ENCODE measurements at places on chromosomes 11 and 22.

- DNase-seq: peak; percentile 64
Observed at GRCh38 chr22:37045958-37046357, 5.6 kb upstream of the KCTD17 start.

GRCh38 chr11:76850815-76851214 lies 9.9 kb upstream of the ACER3 start:
- DNase-seq: no peak

GRCh38 chr22:48321986-48322545 lies 1505.6 kb downstream of the BRD1 start:
- no peak for DNase-seq

GRCh38 chr11:114202011-114202609 lies 94.1 kb upstream of the NNMT start:
- no peak for DNase-seq

DNA sequence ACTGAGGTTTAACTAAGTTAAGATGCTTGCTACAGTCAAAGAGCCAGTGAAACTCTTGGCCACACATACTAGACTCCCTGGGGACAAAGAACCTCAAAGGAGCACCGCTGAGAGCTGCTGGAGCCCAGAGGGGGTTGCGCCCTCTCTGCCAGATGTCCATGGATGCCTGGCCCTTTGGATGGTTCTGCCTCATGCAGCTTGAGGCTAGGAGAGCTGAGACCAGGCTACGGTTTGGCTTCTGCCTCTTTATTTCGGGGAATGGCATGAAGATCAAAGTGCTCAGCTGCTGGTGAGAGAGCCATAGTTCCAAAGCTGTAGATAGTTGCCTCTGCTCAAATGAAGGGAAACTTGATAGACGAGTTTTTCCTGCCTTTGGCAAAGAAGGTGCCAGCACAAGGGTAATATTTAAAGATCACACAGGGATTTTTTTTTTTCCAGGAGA lies 43.0 kb downstream of the RASSF10 start:
- no peak for DNase-seq

DNA sequence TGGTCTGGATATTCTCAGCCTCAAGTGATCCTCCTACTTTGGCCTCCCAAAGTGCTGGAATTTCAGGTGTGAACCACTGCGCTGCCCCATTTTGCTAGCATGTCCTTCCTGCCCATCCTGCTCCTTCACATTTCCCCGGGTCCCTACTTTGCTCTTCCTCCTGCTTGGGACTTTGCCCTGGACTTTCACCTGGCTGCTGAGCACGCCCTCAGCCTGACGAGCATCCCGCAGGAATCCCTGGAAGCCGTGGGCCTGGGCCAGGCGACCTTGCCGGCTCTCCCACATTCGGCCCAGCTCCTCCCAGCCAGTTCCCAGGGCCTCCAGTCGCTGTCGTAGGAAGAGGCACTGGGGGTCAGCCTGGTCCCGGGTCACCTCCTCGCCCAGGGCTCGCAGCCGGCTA lies 22.6 kb upstream of the RBM4B start:
- no peak for DNase-seq

GRCh38 chr11:69039501-69039900 lies 9.2 kb upstream of the TPCN2 start:
- no peak for DNase-seq

- no peak for DNase-seq
Observed at GRCh38 chr11:94862926-94863880, 95.0 kb downstream of the AMOTL1 start.

GRCh38 chr22:19779011-19779421 lies 18.4 kb downstream of the TBX1 start:
- DNase-seq: no peak

- no peak for DNase-seq
Observed at GRCh38 chr22:39809772-39810557, 83.6 kb downstream of the ENTHD1 start.

GRCh38 chr11:88683024-88683423 lies 345.5 kb upstream of the CTSC start:
- DNase-seq: no peak

DNA sequence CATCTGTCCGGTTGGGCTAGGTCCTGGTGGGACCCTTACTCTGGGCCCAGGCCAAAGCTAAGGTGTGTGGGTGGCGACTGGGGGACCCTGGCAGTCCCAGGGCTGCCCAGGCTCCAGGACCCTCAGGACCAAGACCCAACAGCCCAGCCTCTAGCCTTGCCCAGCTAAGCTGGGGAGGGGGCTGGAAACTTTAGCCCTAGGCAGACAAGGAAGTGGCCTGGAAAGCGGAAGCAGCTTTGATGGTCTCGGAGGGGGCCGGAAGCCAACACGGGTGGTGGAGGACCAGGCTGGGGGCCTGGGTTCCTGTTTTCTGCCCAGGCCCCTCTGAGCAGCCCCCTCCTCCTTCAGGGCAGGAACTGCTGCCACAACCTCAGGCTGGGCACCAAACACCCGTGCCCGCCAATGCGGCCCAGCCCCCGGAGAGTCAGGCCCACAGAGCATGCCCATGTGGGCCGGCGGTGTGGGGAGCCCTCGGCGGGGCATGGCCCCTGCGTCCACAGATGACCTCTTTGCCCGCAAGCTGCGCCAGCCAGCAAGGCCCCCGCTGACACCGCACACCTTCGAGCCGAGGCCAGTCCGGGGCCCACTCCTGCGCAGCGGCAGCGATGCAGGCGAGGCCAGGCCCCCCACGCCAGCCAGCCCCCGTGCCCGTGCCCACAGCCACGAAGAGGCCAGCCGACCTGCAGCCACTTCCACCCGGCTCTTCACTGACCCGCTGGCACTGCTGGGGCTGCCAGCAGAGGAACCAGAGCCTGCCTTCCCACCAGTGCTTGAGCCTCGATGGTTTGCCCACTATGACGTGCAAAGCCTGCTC lies 2.8 kb downstream of the SIPA1 start:
- DNase-seq: peak; percentile 94

GRCh38 chr11:60844045-60844869 lies 2.3 kb downstream of the CCDC86 start:
- no peak for DNase-seq

- DNase-seq: peak; percentile 90
Observed at GRCh38 chr11:86218125-86219084, 26.1 kb upstream of the EED start.

DNA sequence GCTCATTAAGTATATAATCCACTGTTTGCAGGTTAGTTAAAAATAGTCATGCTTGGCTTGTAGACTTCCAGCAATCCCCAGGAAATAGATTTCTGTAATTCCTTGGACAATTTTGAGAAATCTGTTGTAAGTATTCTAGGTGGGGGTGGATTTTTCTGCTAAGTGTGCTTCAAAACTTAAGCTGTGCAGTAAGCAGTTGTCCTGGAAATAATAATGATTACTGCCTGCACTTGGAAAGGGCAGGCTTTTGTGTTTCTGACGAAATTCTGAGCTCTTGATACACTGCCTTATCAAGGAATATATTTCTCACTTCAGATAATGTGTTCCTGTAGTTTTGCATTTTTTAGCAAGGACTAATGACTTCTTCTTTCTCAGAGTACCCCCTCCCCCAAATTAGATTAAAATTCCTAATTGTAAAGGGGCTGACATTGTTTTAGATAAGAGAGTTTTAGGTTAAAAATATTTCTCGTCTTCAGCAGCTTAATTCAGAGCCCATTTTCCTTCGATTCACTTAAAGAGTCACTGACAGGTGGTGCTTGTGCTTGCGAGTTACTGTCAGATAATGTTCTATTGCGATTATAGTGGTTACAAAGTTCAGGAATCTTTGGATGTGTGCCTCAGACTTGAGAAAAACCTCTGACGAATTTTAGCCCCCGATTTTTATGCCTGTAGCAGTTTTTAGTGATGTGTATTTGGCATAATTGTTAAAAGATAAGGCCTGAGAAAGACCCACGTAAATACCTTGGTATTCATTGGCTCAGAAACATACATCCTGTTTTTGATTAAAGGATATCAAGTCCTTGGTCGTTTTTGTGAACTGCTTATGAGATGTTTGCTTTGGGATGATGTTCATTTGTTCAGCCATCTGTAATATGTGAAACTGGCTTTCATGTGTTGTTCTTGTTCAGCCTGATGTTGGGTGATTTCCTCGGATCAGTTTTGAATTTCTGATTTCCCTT lies 120.5 kb downstream of the HIPK3 start:
- no peak for DNase-seq

GRCh38 chr11:9438611-9439010 lies 22.2 kb upstream of the ZNF143 start:
- no peak for DNase-seq

DNA sequence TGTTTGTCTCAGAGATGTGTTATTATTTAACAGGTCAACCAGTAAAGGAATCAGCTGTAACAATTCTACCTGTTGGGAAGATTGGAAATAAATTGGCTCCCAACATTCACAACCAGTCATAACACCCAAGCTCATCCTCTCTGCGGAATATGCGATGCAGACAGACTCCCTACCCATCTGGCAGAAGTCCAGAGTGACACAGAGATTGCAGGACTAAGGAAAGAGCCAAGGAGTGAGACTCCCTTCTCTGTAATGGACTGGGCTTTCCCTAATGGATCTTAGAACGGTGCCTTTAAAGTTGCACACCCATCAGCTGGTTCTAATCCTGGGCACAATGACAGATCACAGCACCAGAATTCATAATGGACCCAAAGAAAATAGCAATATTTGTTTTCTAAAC lies 27.8 kb upstream of the UBASH3B start:
- no peak for DNase-seq

DNA sequence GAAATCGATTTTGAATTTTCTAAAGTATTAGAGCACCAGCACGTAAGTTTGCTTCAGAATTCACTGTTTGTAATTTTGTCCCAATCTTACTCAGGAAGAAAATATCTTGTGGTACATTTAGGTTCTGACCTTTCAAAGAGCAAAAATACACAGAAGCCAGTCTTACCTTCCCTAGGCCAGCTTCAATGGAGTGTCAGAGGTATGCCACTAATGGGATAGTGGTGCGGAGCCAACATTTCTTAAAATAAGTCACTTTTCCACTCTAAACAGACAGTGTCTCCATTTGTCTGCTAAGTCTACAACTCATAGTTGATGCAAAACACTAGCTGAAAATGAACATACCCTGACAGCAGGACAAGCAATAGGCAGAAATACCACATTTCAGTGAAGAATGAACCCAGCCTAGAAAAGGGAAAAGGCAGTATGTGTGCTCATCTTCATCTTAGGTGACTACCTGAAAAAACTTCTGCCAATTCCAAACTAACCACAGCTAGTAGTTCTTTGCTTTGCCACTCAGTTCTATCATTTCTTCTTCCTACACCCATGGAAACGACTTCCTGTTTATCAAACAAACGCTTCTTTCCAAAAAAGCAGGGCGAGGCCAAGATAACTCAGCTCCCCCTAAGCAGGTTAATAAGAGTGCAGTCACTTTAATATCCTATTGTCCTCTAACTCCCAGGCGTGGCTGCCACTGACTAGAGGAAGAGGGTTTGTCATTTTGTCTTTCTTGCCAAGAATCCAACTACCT lies 94.0 kb upstream of the APOA1 start:
- DNase-seq: peak; percentile 74

GRCh38 chr22:42279425-42280020 lies 9.1 kb upstream of the TCF20 start:
- DNase-seq: no peak

DNA sequence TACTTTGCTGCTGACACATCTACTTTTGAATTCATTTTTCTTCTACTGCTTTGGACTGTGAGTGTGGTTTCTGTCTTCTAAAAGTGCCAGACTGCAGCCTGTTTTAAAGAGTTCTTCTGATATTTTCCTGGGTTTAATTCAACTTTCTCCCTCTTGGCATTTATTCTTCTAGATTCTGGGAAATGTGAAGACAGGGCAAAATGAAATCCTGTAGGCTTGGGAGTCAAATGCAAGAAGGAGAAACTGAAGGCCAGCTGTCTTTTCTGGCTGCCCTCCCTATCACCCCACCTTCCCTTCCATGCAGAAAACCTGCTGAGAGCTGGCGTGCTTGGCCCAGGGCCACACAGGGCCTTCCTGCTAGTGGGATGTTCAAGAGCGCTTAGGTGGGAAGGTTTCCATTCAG lies 7.6 kb downstream of the ZNF70 start:
- DNase-seq: no peak

DNA sequence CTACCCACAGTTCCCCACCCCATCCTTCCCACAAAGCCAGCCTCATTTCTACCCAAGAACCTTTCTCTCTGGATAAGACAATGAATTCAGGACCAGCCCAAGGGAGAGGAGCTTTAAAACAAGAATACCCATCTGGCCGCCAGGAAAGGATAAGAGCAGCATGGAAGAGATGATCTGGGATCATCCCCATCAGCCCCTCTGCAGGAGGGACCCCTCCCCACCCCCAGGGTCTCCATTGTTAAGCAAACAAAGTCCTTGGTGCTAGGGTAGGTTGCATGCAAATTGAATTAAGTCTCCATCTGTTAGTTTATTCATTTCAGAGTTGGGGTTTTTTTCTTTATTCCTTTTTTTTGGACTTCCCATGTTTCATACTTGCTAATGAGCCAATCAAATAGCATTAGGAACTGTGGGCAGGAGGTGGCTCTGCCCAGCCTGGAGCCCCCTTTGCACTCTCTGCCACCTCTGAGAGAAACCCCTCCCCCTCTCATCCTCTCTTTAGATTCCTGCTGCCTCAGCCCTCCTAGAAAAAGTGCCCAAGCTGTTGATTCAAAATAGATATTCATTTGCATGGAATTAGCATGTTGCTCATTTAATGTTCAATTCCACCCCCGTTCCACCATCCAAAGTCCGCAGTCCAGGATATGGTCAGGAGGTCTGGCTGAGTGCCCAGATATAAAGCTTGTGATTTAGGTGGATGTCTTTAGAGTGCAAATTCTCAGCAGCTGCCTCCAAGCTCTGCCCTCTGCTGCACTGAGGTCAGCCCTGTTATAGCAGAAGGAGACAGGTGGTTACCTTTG lies 138.5 kb upstream of the NCAM1 start:
- DNase-seq: no peak

DNA sequence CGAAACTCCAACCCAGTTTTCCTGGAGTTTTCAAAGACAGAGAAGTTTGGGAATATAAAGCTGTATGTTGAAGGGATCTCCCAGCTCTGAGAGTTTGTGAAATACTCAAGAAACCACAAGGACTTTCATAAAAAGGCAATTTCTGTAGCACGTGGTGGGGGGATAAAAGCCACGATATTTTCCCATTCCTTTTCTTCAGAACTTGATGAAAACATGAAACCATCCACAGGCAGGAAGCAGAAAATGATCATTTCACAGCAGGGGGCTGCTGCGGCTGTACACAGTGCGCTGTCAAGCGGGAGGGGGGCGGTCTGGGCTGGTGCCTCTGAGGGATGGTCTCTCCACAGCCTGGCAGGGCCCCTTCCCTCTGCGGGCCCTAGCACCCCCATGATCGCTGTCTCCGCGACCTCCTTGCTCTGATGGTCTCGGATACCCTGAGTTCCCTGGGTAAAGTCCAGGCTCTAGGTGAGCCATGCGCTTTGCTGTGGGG lies 423.2 kb downstream of the MN1 start:
- no peak for DNase-seq

Data from KBM-7 (cell line).